MM.1S (cell line): ENCODE measurements at places on chromosomes 3 and 15.
A peak's percentile ranks its signal among the peaks of the same experiment; 100 is the strongest.

DNA sequence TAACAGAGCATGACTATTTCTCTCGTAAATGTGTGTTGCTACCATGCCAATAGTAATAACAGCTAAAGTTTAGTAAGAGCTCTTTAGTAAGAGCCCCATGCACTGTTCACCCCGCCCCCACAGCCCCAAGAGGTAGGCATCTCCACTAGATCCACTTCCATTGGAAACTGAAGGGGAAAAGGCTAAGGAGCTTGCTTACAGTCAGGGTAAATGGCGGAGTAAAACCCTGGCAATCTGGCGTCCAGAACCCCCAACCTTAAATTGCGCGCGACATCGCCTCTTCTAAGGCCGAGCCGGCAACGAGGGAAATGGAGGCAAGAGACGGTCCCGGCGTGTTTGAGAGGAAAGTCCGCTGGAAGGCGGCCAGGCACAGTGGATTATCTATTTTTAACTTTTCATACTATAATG, 654 bp upstream of the C3orf38 start:
- H3K4me1 ChIP-seq, result peaks cover 7% of the 10 kb centered on the region; the same call in 1 of the 2 replicates
- peaks cover 1% of the 10 kb centered on the region; the same call in 1 of the 2 replicates for H3K36me3 ChIP-seq
- no peaks in the 10 kb centered on the region for H3K27me3 ChIP-seq
- peak overlapping the region; percentile 87; the same call in 1 of the 2 replicates for H3K27ac ChIP-seq
- peak; percentile 19 for DNase-seq

DNA sequence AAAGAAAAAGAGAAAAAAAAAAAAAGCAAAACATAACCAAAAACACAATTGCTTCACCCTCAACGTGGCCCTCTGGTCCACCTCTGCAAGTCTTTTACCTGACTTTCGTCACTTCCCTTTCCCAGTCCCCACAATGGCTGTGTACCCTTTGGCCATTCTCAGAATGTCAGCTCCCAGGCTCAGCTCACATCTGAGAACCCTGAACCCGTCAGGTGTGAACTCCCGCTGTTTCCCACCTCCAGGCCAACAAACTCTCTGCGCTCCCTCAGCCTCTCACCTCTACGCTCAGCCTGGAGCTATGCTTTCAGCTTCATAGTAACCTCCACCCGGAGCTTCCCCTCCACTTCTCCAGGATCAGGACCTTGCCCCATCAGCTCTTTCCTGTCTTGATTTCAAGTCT, 23.6 kb downstream of the ZSCAN2 start:
- no peak overlapping the region for H3K27ac ChIP-seq
- no peak for DNase-seq
- no peaks in the 10 kb centered on the region for H3K27me3 ChIP-seq
- no peaks in the 10 kb centered on the region; the same call in 1 of the 2 replicates for H3K36me3 ChIP-seq
- H3K4me1 ChIP-seq, result no peaks in the 10 kb centered on the region

- H3K27ac ChIP-seq, result no peak overlapping the region
- no peaks in the 10 kb centered on the region for H3K27me3 ChIP-seq
- H3K4me3 ChIP-seq, result no peak overlapping the region
Measured at GRCh38 chr3:157379525-157380140, 57.0 kb upstream of the PTX3 start.

DNA sequence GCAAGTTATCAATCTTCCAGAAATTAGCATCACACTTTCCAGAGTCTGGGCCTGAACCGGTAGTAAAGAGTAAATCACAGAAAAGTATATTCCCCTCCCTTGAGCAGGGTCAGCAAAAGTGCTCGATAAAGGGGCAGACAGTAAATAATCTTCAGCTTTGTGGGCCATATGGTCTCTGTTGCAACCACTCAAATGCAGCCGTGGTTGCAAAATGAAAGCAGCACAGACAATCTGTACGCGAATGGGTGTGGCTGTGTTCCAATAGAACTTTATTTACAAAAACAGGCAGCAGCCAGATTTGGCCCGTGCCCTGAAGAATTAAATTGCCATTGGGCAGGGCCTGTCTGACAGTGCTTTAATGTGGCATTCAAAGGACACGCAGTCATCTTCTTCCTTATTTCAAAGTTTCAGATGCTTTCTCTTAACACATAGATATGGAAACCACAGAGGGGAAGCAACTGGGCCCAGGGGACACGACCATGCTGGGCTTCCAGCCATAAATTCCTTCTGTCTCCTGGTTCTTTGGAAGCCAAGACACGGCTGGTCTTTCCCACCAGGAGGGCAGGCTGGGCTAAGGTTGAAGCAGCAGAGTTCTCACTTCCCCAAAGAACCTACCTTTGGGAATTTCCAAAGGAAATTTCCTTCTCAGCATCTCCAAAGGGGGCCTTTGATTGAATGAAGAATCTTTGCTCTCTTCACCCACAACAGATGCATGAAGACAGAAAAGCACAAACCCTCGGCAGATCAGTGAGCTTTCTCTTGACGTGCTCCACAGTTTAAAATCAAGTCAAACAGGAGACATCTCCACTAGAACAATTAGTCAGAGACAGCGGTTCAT, 489.8 kb upstream of the PROK2 start:
- H3K4me1 ChIP-seq, result peaks cover 9% of the 10 kb centered on the region
- DNase-seq, result peak; percentile 48
- 0 out of 2 replicates have a peak overlapping the region, but pooled peaks have one; percentile 5 for H3K4me3 ChIP-seq

DNA sequence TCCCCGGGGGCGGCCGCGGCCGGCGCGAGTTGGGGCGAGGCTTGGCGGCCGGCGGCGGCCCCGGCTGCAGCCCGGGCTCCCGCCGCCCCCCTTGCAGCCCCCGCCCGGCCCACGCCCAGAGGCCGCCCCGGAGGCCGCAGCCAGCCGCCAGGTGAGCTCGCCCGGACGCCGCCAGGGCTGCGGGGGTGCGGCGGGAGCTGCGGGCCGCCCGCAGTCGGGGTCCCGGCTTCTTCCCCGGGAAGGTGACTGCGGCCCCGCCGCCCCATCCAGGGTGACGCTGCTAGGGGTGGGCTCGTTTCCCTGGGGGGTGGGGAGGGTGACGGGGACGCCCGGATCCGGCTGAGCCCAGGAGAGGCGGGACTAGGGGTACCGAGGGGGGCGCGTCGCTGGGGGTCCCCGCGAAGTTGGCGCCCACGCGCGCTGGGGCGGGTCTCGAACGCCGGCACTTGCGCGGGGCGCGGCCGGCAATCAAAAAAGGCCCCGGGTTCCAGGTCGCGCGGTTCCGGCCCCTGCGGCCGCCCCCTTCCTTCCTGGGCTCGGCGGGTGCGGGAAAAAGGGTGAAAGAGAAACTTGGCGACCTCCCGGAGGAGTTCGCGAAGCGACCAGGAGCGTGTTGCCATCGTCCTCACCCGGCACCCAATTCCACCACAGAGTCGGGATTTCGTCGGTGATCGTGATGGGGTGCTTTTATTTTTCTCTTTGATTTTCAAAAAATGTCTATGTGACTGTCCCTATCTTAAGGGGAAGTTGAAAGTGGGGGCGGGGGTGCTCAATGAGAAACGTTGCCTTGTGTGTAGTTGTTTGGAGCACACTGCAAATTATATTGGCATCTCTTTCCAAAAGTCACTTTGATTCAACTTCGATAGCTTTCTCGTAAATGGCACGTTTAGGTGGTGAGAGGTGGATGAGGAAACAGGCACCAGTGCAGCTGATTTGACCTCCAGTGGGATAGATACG, 619 bp downstream of the ATXN7 start:
- H3K36me3 ChIP-seq, result no peaks in the 10 kb centered on the region
- peaks cover 13% of the 10 kb centered on the region for H3K4me1 ChIP-seq
- peak overlapping the region; percentile 59 for H3K4me3 ChIP-seq
- peak; percentile 45 for DNase-seq
- H3K27me3 ChIP-seq, result no peaks in the 10 kb centered on the region

DNA sequence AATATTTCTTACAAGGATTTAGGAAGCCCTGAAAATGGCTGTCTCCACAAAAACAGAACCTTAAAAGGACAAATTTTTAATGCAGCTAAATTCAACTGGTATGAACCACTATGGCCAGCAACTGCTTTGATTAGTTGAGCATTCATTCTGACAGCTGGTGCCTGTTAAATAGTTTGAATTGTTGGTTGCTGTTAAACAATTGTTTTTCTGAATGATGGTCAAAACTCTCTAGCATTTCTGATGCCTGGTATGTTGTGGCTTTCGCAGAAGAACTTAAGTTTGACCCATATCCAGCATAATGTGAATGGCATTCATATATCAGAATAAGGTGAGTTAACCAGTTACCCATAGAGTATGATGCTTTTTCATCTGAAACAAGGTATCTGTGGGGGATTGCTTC, 138.4 kb downstream of the MEIS2 start:
- H3K27me3 ChIP-seq, result no peaks in the 10 kb centered on the region
- no peaks in the 10 kb centered on the region for H3K4me1 ChIP-seq
- no peak overlapping the region for H3K4me3 ChIP-seq
- H3K27ac ChIP-seq, result no peak overlapping the region

GRCh38 chr15:33315044-33315443, 4.3 kb downstream of the RYR3 start:
- H3K27me3 ChIP-seq, result peaks cover 15% of the 10 kb centered on the region; the same call in 1 of the 2 replicates
- no peak overlapping the region for H3K27ac ChIP-seq
- H3K4me1 ChIP-seq, result no peaks in the 10 kb centered on the region
- no peaks in the 10 kb centered on the region for H3K36me3 ChIP-seq
- DNase-seq, result no peak

GRCh38 chr3:44477312-44478030, at the start of gene ZNF445:
TSS of gene ZNF445 (minus strand) at chr3:44477670. CDS start at chr3:44455549, 22,121 bp downstream.
- no peak within 1 kb of the TSS for H3K27ac ChIP-seq
- no peaks in the 10 kb centered on the region for H3K4me1 ChIP-seq
- DNase-seq, result peak; percentile 81

DNA sequence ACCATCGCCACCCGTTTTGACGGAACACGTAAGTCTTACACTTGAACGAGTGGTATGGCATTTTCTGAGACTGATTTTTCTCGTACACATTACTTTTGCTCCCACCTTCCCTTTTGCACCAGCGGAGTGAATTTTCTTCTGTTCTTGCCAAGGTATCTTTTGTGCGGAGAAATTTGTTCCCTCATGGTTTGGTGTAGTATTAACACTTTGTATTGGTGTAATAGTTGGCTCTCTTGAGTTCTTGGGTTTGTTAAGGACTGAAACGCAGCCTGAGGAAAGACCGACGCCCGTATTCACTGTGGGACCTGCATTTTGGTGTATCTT, 420 bp downstream of the KCNH8 start:
- no peak for DNase-seq
- no peaks in the 10 kb centered on the region for H3K4me1 ChIP-seq
- no peak overlapping the region for H3K4me3 ChIP-seq
- H3K27me3 ChIP-seq, result peaks cover 17% of the 10 kb centered on the region
- no peak overlapping the region for H3K27ac ChIP-seq

DNA sequence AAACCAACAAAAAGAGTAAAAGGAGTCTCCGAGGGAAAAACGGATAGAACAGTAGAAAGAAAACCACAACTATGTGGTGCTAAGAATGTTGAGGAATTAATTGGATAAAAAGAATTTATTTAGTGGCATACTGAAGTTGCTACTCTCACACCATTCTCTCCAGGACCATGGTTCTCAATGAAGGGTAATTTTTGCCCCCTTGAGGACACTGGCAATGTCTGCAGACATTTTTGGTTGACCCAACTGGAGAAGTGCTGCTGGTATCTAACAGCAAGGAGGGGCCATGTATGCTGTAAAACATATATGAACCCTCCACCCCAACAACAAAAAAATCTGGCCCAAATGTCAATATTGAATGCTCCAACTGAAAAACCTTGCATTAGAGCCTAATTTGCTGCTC, 85.9 kb upstream of the CSPG5 start:
- no peak for DNase-seq
- no peak overlapping the region for H3K27ac ChIP-seq
- H3K4me3 ChIP-seq, result no peak overlapping the region
- H3K36me3 ChIP-seq, result no peaks in the 10 kb centered on the region; the same call in 1 of the 2 replicates

GRCh38 chr3:154164387-154164786, 43.2 kb downstream of the ARHGEF26 start:
- DNase-seq, result no peak
- no peak overlapping the region for H3K4me3 ChIP-seq
- H3K4me1 ChIP-seq, result peaks cover 4% of the 10 kb centered on the region; the same call in 1 of the 2 replicates
